ENCODE measurements at places on chromosomes 3 and 15.

DNA sequence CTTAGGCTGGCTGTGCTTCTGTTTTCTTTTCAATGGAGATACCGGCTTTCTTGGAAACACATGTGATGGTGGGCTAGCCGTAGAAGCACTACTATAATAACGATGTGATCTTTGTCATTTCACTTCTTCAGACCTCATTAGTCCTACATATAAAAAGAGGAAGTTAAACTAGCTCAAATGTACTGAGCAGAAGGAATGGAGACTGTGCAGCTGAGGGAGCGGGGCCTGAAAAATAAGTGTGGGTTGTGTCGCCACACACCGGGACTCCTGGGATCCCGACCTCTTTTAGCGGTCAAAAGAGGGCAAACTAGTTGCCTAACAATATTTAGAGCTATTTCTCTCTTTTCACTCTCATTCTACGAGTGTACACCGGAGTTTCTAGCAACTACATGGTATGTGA lies 1.0 kb upstream of the RNF7 start:
- DNase-seq: no peak

- DNase-seq: no peak
Measured at GRCh38 chr3:30439451-30440053, 166.8 kb upstream of the TGFBR2 start.

DNA sequence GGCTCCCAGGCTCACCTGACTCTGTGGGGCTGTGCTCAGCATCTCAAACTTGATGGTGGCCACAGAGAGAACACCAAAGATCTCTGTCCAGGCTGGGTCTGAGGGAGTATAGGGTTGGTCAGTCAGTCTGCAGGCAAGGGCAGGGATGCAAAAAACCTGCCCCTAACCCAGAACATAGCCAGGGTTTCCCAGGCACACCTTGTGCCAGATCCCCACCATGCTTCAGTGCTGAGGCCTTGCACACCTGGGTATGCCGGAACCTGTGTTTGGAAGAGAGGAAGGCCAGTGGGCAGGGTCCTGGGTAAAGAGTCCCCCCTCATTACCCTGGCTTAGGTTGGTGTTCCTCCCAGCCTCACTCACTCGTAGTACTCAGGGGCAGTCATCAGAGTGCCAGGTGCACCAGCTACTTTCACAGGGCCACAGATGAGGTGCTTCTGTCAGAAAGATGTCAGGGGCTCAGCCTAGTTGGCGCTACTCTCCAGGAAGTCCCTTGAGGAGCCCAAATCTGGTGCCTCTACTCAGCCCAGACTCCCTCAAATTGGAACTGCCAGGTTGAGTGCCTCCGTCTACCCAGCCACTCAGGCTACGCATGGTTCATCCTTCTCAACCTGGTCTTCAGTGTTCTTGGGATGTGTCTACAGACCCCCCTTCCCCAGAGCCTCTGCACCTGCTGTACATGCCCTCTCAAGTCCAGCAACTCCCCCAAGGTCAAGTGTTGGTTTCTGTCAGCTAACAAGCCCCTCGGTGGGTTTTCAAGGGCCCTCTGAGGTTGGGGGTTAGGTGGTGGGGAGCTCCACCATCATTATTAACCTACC lies 1.8 kb downstream of the DALRD3 start:
- no peak for DNase-seq

DNA sequence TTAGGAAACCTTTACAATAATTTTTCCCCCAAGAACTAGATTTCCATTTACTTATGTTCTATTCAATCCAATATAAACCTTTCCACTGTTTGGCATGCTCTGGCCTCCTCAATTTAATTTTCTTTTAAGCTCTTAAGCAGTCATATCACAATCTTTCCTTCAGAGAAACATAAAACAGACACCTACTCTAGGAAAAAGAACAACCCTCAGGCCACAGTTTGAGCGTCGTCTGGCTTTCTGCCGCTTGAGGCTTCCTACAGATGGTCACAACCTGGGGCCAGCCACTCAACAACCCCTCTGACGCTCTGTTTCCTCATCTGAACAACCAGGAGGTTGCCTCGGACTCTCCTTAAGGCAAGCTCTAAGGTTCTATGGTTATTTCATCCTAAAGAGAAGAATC lies 143.3 kb downstream of the ADAMTS17 start:
- DNase-seq: no peak

- no peak for DNase-seq
Measured at GRCh38 chr15:101808201-101808600, 3.8 kb upstream of the OR4F15 start.

- no peak for DNase-seq
Measured at GRCh38 chr3:98901119-98901391, 440 bp downstream of the DCBLD2 start.

DNA sequence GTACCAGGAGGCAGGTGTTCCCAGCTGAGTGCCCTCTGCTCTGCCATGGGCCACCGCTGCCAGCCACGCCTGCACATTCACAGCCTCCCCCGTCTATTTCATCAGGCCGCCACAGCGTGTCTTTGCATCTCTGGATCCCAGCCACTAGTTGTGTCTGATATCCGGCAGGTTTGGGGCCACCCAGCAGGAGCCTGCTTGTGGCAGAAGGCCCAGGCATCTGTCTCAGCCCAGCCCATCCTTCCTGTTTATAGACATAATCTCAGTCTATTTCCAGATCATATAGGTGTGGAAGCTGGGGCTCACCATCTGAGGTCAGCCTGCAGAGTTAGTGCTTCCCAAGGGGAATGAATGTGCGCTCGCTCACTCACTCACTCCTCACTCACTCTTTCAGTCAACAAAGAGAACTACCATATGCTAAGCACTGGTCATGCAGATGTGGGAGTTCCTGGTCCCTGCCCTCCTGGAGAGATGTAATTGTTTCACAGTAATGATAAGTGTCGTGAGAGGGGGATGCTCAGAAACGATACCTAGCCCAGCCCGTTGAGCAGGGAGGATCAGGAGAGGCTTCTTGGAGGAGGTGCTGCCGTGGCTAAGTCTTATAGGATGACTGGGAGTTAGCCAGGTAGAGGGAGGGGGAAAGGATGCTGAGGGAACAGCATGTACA lies 60.6 kb downstream of the FGD5 start:
- peak; percentile 64 for DNase-seq

DNA sequence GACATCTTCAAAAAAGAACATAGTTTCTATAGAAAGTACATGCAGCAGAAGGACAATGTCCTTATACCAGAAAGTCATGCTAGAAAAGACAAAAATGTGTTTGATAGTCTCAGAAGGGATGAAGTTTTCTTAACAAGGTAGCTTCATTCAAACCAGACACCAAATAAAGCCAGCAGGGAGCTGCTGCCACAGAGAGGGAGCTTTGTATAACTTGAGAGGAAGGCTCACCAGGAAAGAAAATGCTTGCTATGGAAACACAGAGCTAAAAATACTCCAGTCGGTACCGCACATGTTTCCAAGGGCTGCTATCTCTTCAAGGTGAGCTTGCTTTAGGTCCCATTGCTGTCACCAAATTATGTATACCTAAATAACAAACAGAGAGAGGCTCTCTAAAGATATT lies 1074.8 kb upstream of the ALCAM start:
- no peak for DNase-seq

- DNase-seq: no peak
Measured at GRCh38 chr15:63603516-63603915, 6.3 kb downstream of the FBXL22 start.
